ENCODE measurements at places on chromosomes 11 and 22.

DNA sequence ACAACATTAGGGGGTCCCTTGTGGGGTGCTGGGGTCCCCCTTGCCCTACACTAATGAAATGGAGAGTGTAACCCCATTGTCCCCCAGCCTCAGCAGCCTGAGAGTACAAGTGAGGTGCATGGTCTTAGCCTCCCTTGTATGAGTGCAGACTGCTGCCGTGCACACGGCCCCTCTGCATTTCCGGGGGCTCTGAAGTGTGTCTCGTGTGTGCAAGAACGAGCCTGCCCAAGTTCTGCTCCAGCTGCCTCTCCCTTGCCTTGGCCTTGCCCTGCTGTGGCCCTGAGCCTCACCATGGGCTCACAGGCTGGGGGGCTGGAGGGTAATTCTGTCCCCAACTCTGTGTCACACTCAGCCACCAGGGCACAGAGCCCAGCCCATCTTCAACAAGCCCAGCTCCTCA, 5.2 kb upstream of the EHD1 start:
- DNase-seq: no peak

DNA sequence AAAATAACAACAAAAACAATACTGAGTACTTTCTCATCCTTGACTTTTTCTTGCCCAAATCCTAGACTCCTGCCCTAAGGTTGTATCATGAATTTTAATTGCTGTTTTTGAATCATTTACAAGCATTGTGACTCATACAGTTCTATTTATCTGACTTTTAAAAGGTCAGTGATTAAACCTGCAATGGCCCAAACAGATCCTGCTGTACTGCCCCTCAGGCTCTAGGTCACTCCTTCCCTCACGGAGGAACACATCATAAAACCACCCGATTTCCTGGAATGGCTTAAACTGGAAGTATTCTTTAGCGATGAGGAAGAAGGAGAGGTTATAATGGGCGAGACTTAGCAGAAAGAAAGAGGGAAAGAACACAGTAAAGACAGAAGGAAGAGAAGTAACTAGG, 12.3 kb downstream of the ARFGAP3 start:
- no peak for DNase-seq

GRCh38 chr11:44327730-44328129, 17.8 kb upstream of the ALX4 start:
- no peak for DNase-seq

GRCh38 chr11:45159781-45160365, 13.4 kb downstream of the PRDM11 start:
- no peak for DNase-seq

DNA sequence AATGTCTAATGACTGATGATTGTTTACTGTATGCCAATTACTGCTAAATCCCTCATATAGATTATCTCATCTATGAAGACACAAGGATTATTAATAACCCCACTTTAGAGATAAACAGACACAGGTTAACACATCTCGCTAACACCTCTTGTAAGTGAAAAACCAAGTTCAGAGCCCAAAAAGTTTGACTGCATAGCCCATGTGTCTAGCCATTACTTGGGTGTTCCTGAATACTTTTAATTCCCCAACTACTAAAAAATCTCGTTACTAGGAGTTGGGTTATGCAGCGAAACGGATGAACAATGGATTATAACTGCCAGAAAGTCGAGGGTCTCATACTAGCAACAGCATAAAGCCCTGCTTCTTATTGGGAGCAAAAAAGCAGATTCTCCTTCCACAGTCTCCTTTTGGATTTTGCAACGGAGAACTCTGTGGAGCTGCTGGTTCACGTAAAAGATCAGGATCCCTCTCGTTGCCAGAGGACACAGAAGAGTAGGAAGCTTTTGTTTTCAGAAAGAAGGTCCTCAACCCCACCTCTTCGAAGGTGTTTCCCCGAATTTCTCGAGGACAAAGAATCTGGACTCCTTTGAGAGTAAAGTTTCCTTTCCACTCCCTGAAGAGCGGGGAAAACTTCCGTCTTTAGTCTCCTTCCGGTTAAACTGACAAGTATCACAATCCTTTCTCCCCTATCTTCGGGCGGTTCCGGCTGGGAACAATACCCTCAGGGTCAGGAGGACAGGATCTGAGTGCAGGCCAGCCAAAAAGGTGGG, 979 bp downstream of the ZBED5 start:
- no peak for DNase-seq

Data from cerebellar nuclear complex (tissue), 1 donor.